NCI-H1436 (cell line): ENCODE measurements at places on chromosomes 5 and 9.

DNA sequence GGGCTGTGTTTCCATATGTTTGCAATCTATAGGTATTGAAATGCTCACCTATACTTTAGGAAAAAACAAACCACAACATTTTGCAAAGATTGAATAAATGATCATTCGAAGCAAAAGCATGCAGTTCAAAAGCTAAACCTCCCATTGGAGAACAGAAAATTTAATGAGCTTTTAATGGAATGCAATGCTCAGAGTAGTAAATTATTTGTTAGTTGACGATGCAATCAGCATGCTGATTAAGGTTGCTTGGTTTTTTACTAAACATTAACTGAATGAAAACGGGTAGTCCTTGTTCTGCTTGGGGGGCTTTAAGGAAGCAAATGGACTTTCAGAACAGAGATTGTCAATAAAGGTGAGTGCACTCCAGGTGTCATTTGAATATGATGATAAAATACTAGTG, 123.3 kb upstream of the TMEM161B start:
- DNase-seq = no peak

- no peak for DNase-seq
Observed at GRCh38 chr9:110918316-110919049, 119.8 kb downstream of the LPAR1 start.

DNA sequence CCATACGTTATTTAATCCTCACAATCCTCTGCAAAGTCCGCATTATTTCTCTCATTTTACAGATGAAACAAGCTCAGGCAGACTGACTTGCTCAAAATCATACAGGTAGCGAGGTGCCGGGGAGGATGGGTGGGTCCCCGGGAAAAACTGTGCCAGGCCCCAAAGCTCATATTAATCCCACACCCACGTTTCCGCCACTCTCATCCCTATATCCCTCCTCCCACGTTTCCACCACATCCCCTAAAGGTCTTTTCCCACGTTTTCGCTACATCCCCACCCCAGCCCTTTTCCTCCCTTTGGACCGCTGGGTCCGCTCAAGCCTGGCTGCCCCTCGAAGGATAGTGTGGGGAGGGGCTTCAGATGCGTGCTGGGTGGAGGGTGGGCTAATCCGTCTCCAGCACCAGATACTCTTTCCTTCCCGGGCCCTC, 434 bp upstream of the FSD1L start:
- DNase-seq = no peak

DNA sequence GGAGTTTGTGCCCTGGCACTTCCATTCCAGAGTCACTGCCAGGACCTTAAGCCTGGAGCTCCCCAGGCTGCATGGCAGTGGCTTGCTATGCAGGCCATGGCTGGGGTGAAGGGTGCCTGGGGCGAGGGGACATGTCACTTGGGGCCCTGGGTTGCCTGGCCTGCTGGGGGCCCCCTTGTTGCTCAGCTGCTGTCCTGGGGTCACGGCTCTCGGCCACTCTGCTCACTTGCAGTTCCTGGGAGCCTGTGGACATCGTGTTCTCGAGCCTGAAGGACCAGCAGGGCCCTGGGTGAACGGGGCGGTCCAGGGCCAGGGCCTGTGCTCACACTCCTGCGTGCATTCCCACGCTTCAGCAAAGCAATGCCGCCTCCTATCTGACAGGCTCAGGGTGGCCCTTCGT, 14.5 kb upstream of the SLC2A6 start:
- DNase-seq = no peak

GRCh38 chr5:35694481-35694880, 76.8 kb downstream of the SPEF2 start:
- DNase-seq = no peak

- no peak for DNase-seq
Observed at GRCh38 chr5:174188295-174188694, 142.8 kb downstream of the NSG2 start.

DNA sequence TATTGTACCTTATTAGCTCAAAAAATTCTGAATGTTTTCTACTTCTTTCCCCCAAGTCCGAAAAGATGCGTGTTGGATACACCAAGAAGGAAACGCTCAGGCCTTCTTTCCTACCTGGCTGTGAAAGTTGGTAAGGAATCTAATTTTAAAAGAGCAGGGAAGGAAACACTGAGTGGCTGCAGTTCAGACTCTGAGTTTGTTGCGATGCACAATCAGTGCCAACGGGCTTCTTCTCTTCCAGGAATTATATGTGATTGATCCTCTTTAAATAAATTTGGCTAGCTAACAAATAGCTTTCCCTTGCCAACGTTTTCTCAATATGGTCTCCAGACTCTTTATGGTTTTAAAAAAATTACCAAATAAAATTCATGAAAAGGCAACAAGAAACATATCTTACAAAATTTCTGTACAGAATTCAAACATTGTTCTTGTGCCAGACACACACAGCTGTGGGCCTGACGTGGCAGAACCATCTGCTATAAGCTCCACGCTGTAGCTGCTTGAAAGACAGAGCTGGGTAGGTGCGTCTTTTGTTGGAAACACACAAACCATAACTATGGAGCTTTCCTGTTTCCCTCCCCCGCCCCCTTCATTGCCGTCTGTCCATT, 493.1 kb downstream of the ZNF608 start:
- no peak for DNase-seq

DNA sequence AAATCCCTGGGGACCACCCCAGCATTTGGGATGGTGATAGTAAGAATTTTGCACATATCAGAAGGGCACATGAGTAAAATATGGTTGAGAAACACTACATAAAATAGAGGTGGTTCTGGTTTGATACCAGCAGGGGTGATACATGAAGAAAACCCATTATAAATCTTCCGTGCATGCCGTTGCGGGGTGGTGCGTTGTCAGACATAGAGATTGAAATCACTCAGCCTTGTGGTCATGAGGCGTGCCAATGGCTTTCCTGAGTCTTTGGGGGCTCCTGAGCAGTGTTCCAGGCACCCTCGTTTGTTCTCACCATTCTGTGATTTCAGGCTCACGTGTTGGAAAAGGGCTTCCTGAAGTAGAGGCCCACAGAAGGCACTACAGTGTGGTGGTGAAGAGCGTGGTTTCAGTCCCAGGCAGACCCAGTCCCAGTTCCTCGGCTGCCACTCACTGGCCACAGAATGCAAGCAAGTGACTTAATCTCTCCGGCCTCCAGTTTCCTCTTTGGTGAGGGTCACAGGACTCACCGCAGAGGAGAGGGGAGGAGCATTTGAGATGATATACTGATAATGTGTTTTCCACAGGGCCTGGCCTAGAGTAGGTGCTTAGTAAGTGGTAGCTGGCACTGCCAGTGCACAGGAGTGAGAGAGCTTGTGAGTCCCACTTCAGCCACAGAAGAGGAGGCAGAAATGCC, 20.5 kb upstream of the GLRX start:
- no peak for DNase-seq

DNA sequence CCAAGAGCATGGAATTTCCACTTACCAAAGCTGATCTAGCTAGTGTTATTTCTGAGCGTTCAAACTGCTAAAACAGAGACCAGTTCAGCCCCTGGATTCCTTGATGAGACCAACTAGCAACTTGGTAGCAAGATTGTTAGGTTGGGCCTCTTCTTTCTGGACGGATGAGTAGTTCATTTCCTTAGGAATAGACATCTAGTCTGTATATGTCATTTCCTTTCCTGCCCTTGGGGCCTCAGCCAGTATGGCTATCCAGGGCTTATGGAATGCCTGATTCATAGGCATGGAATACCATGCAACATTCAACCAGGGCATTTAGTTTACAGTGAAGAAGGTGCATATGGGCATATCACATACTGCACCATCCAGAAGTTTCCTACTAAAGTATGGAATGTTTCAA, 14.5 kb upstream of the LPAR1 start:
- no peak for DNase-seq

- DNase-seq = no peak
Observed at GRCh38 chr5:134945041-134945440, 22.7 kb upstream of the CATSPER3 start.

DNA sequence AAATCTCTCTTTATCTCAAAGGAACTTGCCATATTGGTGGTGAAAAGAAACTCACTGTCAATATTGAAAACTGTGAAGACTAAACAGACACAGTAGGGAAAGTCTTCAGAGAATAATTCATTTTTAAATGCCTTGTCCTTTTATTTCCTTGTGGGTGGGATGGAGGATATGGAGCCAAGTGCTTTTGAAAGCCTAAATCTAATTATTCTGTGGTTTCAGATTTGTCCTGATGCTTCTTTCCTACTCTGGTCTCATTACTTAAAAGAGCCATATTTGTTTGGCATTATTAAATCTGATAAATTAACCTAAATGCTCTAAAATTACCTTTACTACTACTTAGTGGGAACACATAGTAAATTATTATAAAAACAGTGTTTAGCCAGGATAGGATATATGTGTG, 258.3 kb upstream of the EFNA5 start:
- no peak for DNase-seq
